GM13976 (cell line): ENCODE measurements at places on chromosomes 12 and 14.

GRCh38 chr12:14256555-14257169 lies 108.8 kb upstream of the ATF7IP start:
- peak; percentile 54 for DNase-seq

GRCh38 chr14:47675466-47676314 lies at the start of gene MDGA2:
Gene MDGA2, minus strand, starts transcription at chr14:47675605.
- DNase-seq, result peak; percentile 30

DNA sequence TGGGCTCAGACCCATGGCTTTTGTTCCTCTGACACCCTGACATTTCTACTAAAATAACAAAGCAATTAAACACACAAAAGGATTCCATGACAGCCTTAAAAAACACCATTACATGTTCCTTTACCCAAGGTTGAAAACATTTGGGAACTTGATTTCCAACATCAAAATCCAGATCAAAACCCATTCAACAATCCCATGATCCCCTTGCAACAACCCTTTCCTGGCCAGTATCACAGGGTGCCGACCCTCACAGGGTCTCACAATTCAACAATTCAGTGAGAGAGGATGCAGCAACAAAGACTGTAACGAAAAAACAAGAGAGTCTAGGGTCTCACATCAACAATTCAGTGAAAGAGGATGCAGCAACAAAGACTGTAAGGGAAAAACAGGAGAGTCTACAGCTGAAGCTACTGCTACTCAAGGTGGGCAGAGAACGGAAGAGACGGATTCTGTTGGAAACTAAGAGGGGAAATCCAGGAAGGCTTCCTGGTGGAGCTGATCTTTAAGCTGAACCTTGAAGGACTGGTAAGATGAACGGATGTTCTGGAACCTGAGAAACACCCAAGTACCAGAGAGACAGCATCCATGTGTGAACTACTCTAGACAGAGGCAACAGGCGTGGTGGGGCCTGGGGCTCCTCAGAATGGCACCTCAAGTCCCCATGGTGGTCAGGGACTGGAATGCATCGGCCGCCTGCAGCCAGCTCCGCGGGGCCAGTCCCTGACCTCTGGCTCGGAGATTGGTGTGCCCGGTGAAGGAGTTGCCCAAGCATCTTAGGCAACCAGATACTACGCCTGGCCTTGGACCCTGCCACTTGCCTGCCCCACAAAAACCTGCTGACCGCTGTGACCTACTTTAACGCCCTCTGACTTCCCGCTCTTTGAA lies 22.7 kb upstream of the ZFP36L1 start:
- peak; percentile 49 for DNase-seq

DNA sequence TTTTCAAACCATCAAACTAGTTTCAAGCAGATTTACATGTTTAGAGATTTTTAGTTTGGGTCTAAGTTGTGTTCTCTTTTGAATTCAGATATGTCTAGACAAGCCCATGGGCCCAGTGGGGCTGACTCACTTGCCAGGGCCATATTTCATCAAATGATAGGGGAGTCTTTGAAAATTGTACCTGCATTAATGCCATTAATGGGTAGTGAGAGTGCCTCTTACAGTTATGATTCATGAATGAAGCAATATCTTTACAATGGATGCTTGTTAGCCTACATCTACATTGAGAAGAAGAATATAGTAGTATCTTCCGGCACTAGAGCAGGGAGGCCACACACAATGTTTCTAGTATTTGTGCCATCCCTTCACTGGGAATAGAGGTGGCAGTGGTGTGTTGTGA lies 174.2 kb upstream of the E2F7 start:
- no peak for DNase-seq

DNA sequence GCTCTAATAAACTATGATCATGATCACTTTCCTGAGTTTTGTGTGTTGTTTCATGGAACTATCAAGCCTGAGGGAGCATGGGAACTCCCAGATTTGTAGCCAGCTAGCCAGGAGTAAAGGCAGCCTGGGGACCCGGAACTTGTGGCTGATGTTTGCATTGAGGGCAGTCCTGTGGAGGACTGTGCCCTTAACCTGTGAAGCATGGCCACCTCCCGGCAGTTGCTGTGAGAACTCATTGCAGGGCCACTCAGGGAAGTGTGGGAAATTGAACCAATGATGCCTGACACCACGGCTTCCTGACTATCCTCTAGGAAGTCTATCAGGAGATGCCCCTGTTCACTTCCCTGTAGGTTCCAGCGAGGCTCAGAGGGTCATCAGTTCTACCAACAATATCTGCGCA lies 250.6 kb downstream of the DAD1 start:
- DNase-seq, result no peak

GRCh38 chr14:34718750-34719304 lies 4.4 kb upstream of the CFL2 start:
- no peak for DNase-seq

- no peak for DNase-seq
Measured at GRCh38 chr12:131096681-131097181, 143.0 kb downstream of the ADGRD1 start.

- DNase-seq, result no peak
Measured at GRCh38 chr12:2251526-2252209, 198.9 kb downstream of the CACNA1C start.

DNA sequence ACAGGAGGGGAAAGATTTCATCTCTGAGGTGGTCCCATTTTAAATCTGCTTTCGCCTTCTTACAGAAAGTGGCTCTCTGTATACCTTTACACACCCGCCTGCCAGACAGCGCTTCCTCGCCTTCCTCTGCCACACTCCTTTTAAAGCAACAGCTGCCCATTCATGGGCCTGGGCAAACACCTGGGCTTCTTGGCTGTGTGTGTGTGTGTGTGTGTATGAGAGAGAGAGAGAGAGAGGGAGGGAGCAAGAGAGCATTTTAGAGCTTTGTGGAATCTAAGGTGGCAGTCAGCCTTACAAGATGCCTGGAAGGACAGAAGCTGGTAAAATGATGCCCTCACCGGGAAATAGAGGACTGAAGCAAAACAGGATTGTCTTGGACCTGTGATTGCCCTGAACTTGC lies 20.0 kb downstream of the PTHLH start:
- no peak for DNase-seq

DNA sequence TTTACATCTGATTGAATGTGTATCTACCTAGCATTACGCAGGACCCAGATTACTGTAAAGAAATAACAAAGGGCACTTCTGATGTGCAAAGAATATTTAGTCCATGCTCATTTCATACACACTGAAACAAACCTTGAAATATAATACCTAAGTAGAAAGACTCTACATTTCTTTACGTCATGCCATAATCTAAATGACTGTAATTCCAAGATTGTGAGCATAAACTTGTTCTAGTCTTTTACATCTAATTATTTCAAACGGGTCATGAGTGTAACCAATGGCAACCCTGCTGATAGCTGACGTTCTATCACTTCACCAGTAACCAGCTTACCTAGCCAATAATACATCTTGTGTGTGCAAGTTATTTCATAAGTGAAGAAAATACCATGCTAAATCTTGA lies 433.8 kb downstream of the PRKD1 start:
- DNase-seq, result no peak

GRCh38 chr12:91877022-91877421 lies 268.6 kb downstream of the BTG1 start:
- peak; percentile 18 for DNase-seq

- DNase-seq, result peak; percentile 66
Measured at GRCh38 chr12:47889040-47889439, 15.8 kb downstream of the VDR start.

DNA sequence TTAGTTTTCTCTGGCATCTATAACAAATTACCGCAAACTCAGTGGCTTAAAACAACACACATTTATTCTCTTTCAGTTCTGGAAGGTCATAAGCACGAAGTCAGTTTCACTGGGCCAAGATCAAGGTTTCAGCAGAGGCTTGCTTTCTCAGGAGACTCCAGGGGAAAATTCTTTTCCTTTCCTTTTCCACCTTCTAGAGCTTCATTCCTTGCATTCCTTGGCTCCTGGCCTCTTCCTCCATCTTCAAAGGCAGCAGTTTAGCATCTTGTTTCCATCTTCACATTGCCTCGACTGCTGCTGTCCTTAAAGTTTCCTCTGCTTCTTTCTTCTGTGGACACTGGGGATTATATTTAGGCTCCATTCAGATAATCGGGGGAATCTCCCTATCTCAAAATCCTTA lies 106.1 kb downstream of the PDE3A start:
- no peak for DNase-seq

DNA sequence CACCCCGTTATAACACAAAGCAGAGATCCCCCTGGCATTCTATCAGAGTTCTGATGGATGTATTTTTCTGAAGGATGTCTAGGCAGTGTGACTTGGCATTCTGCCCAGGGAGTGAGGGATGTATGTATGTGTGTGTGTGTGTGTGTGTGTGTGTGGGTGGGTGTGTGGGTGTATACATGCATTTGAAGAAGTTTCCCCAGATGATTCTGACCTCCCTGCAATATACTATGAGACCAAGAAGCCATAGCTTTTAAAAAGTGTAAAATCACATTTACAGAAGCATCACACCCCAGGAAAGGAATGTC lies 59.7 kb upstream of the NAP1L1 start:
- DNase-seq, result no peak

- peak; percentile 67 for DNase-seq
Measured at GRCh38 chr12:51970904-51971646, 19.6 kb downstream of the ACVR1B start.

DNA sequence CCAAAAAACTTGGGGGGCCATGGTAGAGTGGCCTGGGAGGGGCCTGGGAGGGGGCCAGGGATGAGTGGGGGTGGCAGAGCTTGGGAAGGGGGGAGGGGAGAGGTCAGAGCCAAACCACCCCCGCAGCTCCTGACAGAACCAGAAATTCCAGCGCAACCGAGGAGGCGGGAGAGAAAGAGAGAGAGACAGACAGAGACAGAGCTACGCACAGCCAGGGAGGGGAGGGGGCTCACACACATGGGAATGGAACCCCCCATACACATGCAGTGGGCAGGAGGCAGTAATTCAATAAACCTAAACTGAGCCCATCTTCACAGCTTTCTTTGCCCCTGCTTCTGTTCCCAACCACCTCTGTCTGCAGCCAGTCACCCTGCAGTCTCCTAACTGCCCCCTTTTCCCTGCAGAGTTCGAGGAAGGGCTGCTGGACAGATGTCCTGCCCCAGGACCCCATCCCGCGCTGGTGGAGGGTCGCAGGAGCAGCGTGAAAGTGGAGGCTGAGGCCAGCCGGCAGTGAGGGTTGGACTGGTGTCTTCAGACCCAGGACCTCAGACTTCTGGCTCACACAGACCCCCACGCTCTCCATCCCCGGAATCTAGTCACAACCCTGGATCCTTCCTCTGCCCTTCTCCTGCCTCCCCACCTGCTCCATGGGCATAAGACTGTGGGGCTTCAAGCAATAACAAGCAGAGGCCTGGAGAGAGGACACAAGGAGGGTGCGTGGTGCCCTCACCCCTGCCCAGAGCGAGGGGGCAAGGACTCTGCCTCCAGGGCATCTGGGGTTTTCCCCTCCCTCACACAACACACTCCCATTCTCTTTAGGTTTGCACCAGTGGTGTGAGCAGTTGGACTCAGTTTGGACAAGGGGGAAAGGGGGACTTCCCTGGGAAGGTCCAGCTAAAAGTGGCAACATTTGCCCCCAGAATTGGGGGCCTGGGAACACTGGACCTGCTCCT lies 5.6 kb downstream of the NAB2 start:
- DNase-seq, result peak; percentile 51

GRCh38 chr14:91256661-91257060 lies 12.2 kb upstream of the GPR68 start:
- DNase-seq, result no peak

GRCh38 chr12:48927261-48927660 lies 2.0 kb upstream of the FKBP11 start:
- DNase-seq, result no peak

GRCh38 chr14:80637756-80638619 lies 303.6 kb downstream of the CEP128 start:
- no peak for DNase-seq

DNA sequence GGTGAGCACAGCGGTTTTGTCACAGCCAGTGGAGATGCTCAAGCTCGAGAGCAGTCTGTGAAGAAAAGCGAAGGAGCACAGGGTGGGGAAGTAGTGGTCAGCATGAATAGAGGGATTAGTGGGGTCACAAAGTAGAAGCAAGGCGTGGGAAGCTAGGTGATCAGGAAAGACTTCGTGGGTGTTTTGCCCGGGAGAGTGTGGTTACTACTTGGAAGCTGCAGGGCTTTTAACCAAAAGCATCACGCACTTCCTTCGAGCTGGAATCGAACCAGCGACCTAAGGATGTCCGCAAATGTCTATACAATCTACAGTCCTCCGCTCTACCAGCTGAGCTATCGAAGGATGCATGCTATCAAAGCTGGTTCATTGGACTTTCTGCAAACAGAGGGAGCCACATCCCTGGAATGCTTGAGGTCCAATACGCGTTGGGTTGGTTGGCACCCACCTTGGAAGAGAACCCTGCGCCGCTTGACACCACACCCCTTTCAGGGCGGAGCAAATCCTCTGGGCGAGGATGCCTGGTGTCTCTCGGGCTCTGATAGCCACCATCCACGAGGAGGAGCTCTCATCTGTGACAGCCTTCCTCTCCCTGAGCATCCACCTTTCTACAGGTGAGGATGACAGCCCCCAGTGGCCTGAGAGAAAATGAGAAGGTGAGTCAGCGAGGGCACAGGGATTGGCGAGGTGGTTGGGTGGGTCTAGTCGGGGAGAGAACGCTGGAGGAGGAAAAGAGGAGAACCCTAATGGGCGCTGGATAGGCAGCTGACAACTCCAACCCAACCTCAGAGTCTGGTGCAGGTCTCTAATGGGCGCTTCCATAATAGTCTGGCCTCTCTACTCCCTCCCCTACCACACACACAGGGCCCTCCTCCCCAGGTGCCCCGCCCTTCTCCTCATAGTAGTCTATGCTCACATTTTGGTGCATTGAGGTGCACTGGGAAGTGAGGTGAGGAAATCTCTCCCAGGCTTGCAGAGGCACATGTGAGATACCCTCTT lies 16.0 kb upstream of the OR6S1 start:
- DNase-seq, result peak; percentile 43

DNA sequence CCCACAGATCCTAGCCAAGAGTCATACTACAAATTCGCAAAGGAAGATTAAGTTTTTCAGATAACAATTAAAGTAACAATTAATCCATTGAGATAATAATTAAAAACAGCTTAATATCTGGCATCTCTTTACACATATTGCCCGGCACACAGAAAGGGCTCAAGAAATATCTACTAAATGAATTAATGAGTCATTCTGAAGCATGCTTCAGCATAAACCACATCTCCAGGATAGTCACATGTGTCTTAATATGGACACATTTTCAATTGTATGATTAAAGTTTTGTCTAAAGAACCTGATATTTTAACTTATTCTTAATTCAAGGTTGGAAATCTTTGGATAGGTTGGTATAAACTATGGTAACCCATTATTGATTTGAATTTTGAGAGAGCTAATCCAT lies 9.6 kb downstream of the ITPR2 start:
- DNase-seq, result no peak

- peak; percentile 80 for DNase-seq
Measured at GRCh38 chr12:62192180-62192902, 67.9 kb upstream of the USP15 start.

DNA sequence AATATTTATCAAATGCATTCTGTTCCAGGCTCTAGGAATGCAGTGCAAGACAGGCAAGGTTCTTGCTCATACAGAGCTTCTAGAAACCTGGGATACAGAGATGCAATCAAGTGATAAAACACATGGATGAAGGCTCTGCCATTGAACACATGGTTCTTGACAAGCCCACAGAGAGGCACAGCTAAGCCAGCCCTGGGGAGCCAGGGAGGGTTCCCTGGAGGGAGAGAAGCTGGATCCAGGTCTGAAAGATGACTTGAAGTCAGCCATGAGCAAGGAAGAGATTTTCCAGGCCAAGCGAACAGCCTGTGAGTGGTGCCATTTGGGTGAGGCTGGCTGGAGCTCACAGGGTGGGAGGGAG lies 66.2 kb downstream of the IRF2BPL start:
- DNase-seq, result no peak
